ENCODE measurements at places on chromosomes 11 and 22. TPM values are rescaled to one million over a fixed set of nuclear protein-coding genes. Genes with fewer than 3 reads are reported as not detected.

GRCh38 chr11:43021466-43021865, 290.3 kb upstream of the API5 start:
- DNase-seq = no peak

DNA sequence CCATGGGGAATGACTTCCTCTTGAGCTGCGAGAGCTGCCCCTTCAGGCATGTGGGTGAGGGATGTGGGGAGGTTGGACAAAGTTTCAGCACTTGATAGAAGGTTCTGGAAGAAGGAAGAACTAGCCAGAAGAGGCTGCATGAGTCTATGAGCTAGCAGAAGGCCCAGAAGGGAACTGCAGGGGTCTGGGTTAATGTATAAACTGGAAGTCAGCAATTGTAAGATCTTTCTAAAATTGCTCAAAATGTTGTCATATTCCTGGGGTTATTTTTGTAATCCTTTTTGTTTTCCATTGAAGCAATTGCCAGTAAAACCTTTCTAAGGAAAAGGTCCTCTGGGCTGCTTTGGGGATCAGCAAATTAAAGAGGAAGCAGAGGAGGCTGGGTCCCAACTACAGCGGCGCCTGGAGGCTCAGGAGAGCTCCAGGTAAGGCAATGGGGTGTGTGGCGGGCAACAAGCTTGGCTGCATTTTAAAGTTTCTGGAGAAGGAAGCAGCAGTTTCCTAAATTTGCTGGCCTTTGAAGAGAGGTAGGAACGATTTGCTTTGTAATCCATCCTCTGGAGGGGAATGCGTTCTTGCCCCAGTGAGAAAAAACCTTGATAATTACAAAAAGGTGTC, 29.2 kb downstream of the ADAMTS15 start:
- DNase-seq = no peak

- no peak for DNase-seq
Observed at GRCh38 chr11:134277183-134278001, 1.2 kb downstream of the GLB1L3 start.

DNA sequence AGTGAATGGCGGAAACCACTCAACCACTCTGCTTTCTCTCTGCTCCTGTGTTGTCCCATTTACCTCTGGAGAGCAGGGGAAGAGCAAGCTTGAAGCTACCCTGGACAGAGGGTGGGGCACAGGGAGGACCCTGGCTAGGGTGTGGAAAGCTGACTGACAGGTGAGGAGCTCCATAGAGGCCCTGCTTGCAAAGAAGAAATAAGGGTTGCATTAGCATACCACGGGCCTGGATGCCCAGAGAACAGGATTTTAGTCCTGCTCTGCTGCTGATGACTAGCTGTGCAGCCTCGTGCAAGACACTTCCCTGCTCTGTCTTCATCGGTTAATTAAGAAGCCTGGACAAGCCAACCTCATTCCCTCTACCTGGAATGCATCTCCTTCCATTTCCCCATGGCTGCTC, 135.0 kb downstream of the BUD13 start:
- no peak for DNase-seq

DNA sequence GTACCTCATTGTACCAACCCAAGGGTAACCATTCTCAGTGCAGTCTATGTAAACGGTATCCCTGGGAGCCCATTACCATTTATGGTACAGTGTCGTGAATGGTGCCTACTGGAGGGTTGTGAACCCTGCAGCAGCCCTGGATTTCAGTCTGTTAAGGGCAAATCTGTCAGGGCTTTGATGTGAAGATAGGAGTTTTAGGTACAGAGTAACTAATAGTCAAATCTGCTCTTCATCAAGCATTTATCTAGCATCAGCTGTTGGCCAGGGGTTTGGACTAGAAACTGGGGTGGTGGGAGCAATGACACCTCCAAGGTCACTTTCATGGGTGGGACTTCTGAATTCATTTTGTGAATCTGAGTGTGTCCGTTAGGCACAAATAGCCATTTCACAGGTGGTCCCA, 50.6 kb upstream of the RFPL3 start:
- DNase-seq = no peak

DNA sequence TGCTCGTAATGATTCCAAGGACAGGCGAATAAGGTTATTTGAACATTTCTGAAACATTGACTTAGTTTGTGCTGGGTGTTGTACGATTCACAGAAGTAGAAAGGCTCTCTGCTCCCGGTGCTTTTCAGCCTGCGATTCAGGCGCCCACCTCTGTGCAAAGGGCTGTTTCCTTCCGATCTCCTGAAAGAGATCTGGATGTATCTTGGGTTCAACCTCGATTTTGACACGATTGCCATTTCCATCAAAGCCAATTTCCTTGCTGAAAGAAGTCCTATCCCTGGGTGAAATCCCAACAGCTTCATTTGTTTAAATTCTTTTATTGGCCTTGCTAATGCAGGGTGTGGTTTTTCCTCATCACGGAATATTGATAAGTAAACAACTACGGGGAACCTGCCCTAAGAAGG, 1.1 kb upstream of the ZC3H12C start:
- no peak for DNase-seq

- no peak for DNase-seq
Observed at GRCh38 chr11:32960553-32961164, 55.0 kb upstream of the DEPDC7 start.

- no peak for DNase-seq
Observed at GRCh38 chr22:45910928-45911467, 66.0 kb downstream of the WNT7B start.

DNA sequence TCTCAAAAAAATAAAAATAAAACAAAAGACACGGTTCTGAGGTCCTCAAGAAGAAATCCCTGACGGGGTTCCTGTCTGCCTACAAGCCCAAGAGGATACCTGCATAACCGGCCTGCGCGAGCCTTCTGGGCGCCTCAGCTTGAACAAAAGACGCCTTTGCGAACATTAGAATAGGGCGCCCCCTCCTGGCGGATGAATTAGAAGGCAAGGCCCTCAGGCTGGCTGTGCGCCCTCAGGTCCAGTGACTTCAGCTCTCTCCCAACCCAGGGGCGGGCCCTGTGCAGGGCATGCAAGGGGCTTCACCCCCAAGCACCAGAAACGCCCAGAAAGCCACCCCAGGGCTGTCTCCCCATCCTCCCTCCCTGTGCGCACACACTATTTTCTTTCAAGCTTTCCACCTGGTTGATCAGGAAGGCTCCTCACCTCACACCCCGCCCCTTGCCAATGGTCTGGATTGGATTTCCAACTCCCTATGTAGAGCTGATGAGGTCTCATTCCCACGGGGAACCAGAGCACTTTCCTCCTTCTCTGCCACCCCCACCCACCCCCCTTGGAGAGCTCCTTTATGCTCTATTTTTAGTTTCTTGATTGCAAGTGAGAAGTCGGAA, 273.3 kb downstream of the BUD13 start:
- DNase-seq = no peak

GRCh38 chr22:29617922-29618629, 14.6 kb downstream of the NF2 start:
- no peak for DNase-seq

- DNase-seq = no peak
Observed at GRCh38 chr11:203056-203944, 3.9 kb downstream of the BET1L start.

DNA sequence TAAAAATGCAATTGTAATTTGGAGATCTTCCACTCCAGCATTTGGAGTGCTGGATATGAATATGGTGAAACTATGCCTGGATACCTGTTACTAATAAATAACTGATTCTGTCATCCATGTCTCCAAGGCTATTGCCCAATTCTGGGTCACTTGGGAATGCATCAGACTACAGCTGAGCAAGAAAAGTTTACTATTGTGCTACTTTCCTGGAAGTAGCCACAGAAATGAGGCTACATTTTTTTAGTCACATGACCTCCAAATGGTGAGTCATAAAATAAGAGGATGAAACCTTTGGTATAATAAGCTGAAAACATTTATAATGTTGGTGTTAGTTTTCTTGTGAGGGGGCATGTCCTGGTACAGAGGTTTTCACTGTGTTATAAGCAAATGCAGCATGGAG, 44.4 kb downstream of the DCDC1 start:
- no peak for DNase-seq

- DNase-seq = no peak
Observed at GRCh38 chr22:24165673-24166072, 15.6 kb upstream of the SUSD2 start.

DNA sequence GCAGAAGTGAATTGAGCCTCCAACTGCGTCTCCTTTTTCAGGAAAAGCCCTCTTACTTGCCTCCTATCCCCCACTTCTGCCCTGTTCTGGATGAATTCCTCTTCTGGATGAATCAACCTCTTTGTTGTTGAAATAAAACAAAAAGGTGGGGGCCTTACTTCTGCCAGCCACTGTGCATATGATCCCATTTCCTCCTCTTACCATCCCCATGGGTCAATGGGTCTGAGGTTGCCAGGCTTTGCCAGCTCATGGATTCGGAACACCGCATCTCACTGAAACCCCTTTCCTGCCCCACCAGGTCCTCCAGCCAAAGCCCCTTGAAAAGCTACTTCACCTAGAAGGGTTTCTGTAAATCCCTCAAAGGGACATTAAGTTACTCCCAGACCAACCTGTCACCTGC, 3.7 kb upstream of the CHST1 start:
- DNase-seq = no peak

GRCh38 chr22:29710922-29711593, 8.7 kb upstream of the CABP7 start:
- no peak for DNase-seq

- no peak for DNase-seq
Observed at GRCh38 chr22:40747361-40747760, 68.1 kb downstream of the MCHR1 start.

The OR5AK2 gene
- polyA plus RNA-seq = not detected

The DCDC1 gene
- not detected for polyA plus RNA-seq

The GAL gene
- polyA plus RNA-seq = not detected

The P2RX6 gene
- polyA plus RNA-seq = 0.15 TPM

The SLC17A6 gene
- not detected for polyA plus RNA-seq

The SHANK2 gene
- not detected for polyA plus RNA-seq

The SRPRA gene
- polyA plus RNA-seq = 81.6 TPM

The GTSE1 gene
- not detected for polyA plus RNA-seq

The TSSK2 gene
- not detected for polyA plus RNA-seq
